ENCODE measurements at places on chromosomes 7 and 10.

- DNase-seq, result no peak
Measured at GRCh38 chr10:14399641-14400040, 68.9 kb upstream of the FRMD4A start.

GRCh38 chr7:117171106-117171505 lies 151.8 kb downstream of the WNT2 start:
- no peak for DNase-seq

GRCh38 chr7:25408012-25408687 lies 179.9 kb upstream of the NPVF start:
- no peak for DNase-seq

DNA sequence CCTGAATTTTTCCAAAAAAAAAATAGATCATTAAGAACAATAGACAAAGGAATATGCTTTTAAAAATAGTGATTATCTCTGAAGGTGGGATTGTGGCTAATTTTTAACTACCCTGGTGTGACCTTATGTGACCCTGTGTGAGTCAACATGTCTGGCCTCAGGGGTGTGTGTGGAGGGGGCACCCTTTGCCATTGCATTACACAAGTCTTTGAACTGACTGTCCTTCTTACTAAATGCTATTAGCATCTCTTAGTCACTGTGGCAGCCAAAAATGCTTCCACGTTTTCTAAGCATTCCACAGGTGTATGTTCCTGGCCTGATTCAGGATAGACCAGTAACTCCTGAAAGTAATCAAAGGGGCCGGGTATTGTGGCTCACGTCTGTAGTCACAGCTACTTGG lies 175.4 kb downstream of the MGMT start:
- no peak for DNase-seq

- DNase-seq, result no peak
Measured at GRCh38 chr7:16933296-16934279, 51.8 kb upstream of the AGR3 start.

DNA sequence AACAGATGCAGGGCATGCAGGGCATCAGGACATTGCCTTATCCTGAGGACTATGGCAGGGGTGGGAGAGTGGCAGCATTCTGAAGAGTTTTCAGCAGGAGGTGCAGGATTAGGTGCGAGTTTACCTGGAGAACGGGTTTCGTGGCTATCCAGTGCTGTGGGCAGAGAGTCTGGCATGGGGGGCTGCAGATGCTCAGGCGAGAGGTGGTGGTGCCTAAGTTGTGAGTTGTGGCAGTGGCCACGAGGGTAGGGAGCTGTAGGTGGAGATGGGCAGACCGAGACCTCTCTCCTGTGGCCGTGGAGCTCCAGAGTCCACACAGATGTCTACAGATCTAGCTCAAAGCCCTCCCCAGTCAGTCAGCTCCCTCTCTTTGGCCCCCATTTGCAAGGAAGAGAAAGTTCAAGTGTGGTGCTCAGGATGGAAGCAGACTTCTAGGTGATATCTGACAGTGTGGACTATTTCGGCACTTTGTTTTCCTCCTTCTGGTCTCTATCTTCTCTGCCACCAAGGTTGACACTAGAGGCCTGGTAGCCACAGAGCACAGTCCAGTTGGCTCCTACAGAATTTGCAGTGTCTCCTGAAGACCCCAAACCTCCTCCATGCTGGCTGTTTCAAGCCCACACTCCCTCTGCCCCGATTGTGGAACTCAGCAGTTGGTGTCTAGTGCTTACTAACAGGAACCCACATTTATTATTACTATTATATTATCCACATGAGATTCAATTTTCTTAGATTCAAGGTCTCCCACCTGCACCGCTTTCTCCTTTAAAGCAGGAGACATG lies 955.7 kb upstream of the ZNF722 start:
- no peak for DNase-seq

DNA sequence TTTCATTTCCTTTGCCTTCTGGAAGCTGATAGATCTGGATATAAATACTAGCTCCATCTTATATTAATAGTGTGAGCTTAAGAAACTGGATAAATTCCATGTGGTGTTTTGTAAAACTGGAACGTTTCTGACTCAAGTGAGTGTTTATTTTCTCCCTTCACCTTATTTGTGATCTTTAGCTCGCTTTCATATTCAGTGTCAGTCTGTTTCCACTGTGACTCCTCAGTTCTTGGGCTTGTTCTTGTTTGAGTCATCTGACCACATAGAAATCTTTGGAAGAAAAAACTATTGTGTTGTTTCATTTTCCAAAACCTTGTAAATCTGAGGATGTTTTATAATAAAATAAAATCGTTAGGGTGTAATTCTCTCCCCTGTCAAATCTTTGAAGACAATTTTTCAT lies 186.4 kb downstream of the POLR1F start:
- no peak for DNase-seq

DNA sequence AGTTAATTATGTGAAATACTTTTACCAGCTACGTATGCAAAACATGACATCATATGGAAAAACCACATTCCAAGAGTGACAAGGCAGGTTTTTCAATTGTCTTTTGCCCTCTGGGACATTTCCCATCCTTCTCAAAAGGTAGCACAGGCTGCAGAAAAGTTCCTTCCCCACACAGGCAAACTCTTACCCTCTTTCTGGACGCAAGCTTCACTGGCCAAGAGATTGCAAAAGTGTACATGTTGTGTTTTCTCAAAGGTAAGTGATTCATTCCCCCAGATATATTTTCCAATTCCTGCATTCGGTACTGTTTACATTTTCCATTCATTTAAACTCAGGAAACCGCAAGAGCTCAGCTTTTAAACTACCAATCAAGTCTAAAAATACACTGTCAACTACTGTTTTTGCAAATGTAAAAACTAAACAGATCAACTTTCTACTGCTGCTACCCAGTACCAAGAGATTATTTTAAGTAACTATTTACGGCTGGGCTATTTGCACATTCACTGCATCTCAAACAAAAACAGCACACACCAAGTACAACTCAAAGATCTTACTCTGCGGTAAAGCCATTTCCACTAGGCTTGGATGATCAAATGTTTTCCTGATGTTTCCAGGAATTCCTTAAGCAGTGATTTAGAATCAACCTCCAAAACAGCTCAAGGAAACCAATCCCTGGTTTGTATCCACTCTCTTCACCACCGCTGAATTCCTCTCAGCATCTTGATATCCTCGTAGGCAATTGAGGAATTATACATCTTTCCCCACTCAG lies 233.6 kb upstream of the CCDC6 start:
- DNase-seq, result no peak

GRCh38 chr10:42691361-42692120 lies 53.2 kb upstream of the ZNF33B start:
- DNase-seq, result no peak

DNA sequence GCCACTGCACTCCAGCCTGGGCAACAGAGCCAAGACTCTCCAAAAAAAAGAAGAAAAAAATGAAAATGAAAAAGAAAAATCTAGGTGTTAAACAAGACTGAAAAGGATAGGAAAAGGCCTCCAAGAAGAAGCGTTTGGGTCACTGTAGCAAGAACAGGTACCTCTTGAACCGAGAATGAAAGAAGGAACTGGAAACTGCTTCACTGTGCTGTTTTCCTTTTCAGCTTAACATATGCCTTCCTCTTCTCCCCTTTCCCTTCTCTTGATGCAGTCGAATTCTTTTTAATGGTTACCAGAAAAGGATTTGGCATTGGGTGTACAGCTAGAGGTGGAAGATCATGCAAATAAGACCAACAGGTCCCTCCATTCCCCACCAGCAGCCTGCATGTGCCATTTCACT lies 28.1 kb downstream of the LRRC4 start:
- DNase-seq, result no peak

- DNase-seq, result no peak
Measured at GRCh38 chr7:13880789-13881188, 108.7 kb downstream of the ETV1 start.

DNA sequence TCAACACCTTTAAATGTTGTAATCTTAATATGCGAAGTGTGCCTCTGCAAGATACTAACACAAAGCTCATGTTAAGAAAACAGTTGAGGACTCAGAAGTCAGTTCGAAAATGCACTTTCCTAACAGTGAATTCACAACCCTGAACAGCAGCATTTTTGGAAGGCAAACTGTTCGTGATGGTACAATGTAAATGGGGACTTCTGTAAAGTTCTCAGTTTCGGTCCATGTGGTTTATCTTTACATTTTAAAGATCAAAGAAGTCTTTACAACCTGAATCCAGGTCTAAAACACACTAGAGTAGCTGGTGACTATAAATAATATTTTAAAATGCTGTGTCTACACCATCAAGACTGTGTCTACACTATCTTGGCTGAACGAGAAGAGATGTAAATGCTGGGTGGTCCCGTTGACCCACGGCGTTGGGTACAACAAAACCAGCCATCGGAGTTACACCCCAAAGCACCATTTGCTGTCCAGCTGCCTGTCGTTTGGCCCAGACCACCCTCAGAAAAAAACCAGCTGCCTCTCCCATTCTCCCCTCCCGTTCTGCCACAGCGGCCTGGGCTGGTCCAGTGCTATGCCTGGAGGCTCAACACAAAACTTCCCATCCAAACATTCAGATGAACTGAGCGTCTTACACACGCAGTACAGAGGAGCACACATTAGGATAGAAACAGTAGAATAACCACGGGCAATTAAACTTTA lies 42.9 kb downstream of the MKI67 start:
- DNase-seq, result no peak

DNA sequence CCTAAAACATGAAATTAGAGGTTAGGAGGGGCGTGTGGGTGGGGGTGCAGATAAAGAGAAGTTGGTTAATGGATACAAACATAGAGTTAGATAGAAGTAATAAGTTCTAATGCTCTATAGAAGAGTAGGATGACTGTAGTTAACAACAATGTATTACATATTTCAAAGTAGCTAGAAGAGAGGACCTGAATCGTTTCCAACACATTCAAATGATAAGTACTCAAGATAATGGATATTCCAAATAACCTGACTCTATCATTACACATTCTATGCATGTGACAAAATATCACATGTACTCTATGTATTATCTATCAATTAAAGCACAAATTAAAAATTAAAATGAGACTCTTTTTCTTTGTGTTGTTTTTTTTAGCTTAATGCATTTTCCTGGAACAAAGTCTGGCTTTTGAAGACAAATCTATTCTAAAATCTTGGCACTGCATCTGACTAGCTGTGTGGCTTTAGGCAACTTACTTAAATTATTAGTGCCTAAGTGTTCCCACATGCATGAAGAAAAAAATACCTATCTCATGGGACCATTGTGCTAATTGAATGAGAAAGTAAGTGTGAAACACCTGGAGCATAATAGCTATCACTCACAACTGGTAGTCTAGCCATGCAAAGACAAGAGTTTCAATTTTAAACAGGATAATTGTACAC lies 75.7 kb downstream of the SEMA3C start:
- DNase-seq, result no peak

DNA sequence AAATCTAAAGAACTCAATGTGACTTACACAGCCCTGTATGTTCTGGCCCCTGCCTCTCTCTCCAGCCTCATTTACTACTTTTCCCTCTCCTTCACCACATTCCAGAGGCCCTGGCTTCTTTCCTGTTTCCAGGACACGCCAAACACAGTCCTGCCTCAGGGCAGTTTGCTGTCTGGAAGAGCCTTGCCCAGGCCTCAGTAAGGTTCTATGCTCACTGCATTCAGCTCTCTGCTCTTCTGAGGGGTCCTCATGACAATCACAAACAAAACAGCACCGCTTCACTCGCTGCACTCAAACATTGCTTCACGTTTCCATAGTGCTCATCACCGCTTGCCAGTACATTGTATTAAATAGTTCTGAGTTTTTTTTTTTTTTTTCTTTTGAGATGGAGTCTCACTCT lies 35.1 kb upstream of the GARS1 start:
- DNase-seq, result no peak

- no peak for DNase-seq
Measured at GRCh38 chr10:69847883-69848282, 46.2 kb downstream of the COL13A1 start.

Data from stimulated activated CD8-positive, alpha-beta memory T cell treated with anti-CD3 and anti-CD28 coated beads, Interleukin-7, amount 100 ng/mL, for 1 hour (primary cell).